ENCODE measurements at places on chromosomes 5 and 9. TPM values are rescaled to one million over a fixed set of nuclear protein-coding genes. Genes with fewer than 3 reads are reported as not detected.
A peak's percentile ranks its signal among the peaks of the same experiment; 100 is the strongest.

DNA sequence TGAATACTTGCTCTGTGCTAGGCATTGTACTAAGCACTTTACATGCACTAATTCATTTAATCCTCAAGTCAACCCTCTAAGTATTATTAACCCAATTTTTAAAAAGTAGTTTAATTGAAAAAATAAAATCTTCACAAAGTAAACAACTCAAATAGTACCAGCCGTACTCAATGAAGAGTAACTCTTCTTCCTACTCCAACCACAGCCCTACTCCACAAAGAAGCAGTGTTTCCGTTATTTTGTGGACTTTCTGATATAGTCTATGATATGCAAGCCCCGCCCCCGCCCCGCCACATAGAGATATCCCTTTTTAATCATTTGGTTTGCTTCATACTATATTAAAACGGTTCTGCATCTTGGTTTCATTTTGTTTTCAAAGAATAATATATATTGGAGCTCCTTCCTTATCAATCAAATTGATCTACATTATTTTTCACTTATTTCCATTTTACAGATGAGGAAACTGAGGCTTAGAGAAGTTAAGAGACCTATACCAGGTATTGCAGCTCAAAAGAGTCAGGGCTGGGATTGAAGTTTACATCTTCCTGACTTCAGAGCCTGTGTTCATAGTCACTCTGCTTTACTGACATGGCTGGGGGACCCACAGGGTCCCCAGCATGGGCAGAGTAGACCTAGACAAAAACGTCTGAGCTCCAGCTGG lies 78.6 kb downstream of the PCDH1 start:
- no peak for DNase-seq

- no peak for DNase-seq
These were observed 49.4 kb downstream of the TGFBR1 start for GRCh38 chr9:99154356-99154755.

DNA sequence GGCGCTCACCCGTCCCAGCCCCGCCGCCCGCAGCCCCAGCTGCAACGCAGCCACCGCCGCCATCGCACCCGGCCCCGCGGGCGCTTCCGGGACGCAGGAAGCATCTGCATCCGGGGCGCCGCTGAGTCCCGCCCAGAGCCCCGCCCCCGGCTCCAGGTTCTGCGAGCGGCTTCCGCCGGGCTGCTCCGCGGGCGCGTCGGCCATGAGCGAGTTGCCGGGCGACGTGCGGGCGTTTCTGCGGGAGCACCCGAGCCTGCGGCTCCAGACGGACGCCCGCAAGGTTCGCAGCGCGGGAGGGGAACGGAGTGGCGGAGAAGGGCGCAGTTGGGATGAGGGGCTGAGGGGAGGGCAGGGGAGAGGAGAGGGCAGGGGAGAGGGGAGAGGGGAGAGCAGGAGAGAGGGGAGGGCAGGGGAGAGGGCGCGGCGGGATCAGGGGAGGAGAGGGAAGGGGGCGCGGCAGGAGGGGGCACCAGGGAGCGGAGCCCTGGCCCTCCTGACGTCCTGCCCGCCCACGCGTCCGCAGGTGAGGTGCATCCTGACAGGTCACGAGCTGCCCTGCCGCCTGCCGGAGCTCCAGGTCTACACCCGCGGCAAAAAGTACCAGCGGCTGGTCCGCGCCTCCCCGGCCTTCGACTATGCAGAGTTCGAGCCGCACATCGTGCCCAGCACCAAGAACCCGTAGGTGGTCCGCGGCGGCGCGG lies at the start of the genes SURF1 and SURF2:
TSS of gene SURF1 (minus strand) at position 97 of the 701 bp plus-strand sequence. CDS start at position 63, 34 bp downstream.
TSS of gene SURF2 (plus strand) at position 160 of the 701 bp plus-strand sequence. CDS start at position 203, 43 bp downstream.
- peak; percentile 52 for DNase-seq

The SLC6A19 gene
- total RNA-seq, result not detected

The CACFD1 gene
- 4.8 TPM for total RNA-seq

The SLC24A2 gene
- not detected for total RNA-seq

Measured in omental fat pad (tissue), 4 donors.